ENCODE measurements at places on chromosomes 11 and 22.

- no peak for DNase-seq
These were observed 31.7 kb upstream of the SHISAL1 start for GRCh38 chr22:44344407-44344806.

- DNase-seq = no peak
These were observed 801 bp upstream of the TXNRD2 start for GRCh38 chr22:19942157-19943081.

GRCh38 chr11:114826910-114827442 is 148.6 kb downstream of the NXPE2 start:
- no peak for DNase-seq

- DNase-seq = no peak
These were observed 3.1 kb downstream of the MRGPRG start for GRCh38 chr11:3215346-3216026.

- DNase-seq = no peak
These were observed 13.2 kb downstream of the LMO1 start for GRCh38 chr11:8250434-8250833.

DNA sequence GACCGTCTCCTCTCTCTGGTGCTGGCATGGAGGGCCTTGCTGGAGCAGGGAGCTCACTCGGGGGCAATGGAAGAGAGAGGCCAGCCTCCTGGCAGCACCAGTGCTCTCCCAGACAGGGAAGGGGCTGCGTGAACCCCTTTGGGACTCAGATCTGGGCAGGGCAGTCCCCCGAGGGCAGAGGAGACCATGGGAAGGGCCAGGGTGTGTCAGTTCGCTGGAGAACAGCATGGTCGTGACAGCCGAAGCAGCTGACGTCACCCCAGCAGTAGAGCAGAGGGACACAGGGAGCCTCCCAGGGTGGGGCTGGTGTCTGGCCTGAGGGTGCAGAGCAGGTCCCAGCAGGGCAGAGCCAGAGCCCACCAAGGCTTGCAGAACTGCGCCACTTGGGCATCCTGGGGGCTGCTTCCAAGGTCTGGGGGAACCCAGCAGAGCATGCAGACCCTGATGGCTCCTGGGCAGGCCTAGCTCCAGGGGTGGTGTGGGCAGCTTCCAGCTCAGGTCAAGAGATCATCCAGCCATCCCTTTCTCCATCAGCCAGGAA is 71.0 kb upstream of the KCNQ1OT1 start:
- DNase-seq = no peak

GRCh38 chr11:69696749-69697468 is 6.9 kb downstream of the FGF19 start:
- no peak for DNase-seq

DNA sequence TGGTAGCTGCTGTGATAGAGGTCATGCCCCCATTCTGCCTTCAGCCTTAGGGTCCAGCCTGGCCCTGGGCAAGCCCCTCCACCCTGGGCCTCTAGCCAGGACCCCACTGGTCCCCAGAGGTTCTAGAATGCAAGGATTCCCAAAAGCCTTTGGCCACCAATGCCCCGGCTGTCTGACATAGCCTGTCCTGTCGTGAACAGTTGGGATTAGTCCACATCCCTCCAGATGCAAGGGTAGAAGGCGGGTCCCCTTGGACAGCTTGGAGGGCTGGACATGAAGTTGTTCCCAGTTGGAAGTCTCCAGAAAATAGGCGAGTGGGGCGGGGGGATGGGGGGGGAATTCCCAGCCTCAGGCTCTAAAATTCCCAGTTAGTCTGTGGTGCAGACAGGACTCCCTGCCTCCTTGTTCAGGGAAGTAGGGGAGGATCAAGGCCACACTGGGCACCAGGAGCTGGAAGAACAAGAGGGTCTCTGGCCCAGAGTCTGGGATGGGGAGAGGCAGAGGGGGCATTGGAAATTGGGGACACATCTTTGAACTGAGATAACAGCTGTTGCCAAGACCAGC is 5.2 kb upstream of the ADORA2A start:
- no peak for DNase-seq

GRCh38 chr22:22462813-22463567 is 45.6 kb downstream of the ZNF280B start:
- DNase-seq = no peak

Data from AG04449 (cell line).